ENCODE measurements at places on chromosomes 1 and 21.

- 0 out of 2 replicates have a peak, but pooled peaks cover 3% of the 10 kb centered on the region for H3K27me3 ChIP-seq
- H3K27ac ChIP-seq: no peak overlapping the region
- no peaks in the 10 kb centered on the region for H3K36me3 ChIP-seq
- DNase-seq: no peak
- no peak overlapping the region for H3K4me3 ChIP-seq
Measured at GRCh38 chr1:48688102-48688760, 88.5 kb downstream of the BEND5 start.

DNA sequence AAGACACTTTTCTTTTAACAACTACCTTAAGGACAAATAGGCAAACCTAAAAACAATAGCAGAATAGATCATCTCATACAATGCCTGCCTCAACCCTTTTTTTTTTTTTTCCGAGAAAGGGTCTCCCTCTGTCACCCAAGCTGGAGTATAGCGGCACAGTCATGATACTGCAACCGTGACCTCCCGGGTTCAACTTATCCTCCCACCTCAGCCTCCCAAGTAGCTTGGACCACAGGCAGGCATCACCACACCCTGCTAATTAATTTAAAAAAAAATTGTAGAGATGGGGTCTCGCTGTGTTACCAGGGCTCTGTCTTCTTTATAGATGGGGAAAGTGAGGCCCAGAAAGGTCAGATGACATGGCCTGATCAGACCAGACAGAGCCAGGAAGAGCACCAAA is 7.9 kb downstream of the SH3BGRL3 start:
- no peak for DNase-seq
- H3K27me3 ChIP-seq: no peaks in the 10 kb centered on the region
- no peak overlapping the region for H3K27ac ChIP-seq
- H3K36me3 ChIP-seq: peaks cover 19% of the 10 kb centered on the region
- no peak overlapping the region for H3K4me3 ChIP-seq

- DNase-seq: peak; percentile 20
- H3K27me3 ChIP-seq: no peaks in the 10 kb centered on the region
- no peak overlapping the region for H3K27ac ChIP-seq
- H3K36me3 ChIP-seq: no peaks in the 10 kb centered on the region
- no peak overlapping the region for H3K4me3 ChIP-seq
- no peaks in the 10 kb centered on the region for H3K4me1 ChIP-seq
Measured at GRCh38 chr1:107430540-107431228, 289.8 kb downstream of the NTNG1 start.

DNA sequence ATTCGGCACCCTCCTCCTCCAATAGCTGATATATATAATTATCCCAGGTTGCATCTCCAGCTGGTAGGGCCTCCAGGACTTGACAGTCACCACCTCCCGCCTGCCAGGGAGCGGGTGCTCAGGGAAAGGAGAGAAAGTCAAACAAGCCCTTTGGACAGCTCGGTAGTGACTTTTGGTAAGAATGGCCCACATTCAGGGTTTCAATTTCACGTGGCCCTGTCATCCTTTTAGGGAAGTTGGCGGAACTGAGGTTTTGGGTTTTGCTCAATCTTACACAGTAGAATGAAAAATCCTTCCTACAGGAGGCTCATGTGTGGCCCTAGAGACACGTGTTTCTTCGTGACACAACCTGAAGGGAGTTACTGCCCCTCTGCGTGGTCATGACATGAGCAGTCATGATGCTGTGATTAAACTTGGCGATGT is 44.2 kb downstream of the CAPN8 start:
- no peaks in the 10 kb centered on the region for H3K4me1 ChIP-seq
- no peaks in the 10 kb centered on the region for H3K27me3 ChIP-seq
- no peak for DNase-seq

DNA sequence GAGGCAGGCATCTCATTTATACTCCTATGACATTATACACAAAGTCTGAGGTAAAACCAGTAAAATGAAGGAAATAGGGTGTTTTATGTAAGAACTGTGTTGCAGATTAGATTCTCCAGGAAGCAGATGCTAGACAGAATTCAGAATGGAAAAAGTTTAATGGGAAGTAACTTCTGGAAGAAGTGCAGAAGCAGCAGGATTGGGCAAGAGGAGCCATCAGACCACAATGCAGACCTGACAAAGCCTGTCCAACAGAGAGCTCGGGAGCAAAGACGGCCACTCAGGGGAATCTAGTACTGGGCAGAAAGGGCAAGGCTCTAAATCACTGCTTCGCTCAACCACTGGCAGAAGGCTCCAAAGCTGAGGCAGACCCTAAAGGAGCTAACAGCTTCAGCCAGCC is 33.7 kb downstream of the FBXO42 start:
- no peaks in the 10 kb centered on the region for H3K4me1 ChIP-seq
- no peak overlapping the region for H3K27ac ChIP-seq
- H3K4me3 ChIP-seq: no peak overlapping the region
- H3K27me3 ChIP-seq: no peaks in the 10 kb centered on the region

DNA sequence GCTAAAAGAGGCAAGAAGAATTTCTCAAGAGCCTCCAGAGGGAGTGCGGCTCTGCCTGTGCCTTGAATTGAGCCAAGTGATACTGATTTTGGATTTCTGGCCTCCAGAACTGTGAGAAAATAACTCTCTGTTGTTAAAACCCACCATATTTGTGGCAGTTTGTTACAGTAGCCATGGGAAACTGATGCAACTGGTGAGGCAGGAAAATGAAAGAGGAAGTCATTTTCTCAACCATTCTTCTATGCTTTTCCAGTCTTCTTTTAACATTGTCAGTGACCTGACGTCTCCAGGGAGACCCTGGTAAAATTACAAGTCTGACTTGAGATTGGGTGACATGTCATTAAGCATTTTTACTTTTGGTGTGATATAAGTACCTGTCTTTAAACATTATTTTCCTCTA is 5.8 kb downstream of the OR6P1 start:
- no peaks in the 10 kb centered on the region for H3K36me3 ChIP-seq
- no peak overlapping the region for H3K4me3 ChIP-seq
- H3K27ac ChIP-seq: no peak overlapping the region
- no peaks in the 10 kb centered on the region for H3K27me3 ChIP-seq

GRCh38 chr1:39080831-39081270 is 54.7 kb downstream of the NDUFS5 start:
- no peaks in the 10 kb centered on the region for H3K36me3 ChIP-seq
- H3K27ac ChIP-seq: no peak overlapping the region
- no peak for DNase-seq
- H3K4me3 ChIP-seq: no peak overlapping the region
- peaks cover 7% of the 10 kb centered on the region for H3K4me1 ChIP-seq

DNA sequence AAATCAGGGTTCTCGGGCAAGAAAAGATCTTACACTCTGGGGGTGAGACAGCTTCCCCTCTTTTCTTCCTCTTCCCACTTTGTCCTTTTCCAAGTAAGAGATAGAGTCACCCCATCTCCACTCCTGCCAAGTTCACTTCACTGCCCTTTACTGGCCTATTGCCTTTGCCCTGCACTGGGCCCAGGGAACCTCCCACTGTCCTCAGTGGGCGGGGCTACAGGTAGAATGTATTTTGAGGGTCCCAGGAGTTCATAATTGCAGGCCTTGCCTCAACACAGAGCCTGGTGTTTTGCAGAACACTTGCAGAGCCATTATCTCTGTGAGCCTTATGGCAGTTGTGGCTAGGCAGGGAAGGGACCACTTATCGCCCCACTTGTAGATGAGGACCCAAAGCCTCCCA is 3.3 kb downstream of the AMPD2 start:
- peaks cover 19% of the 10 kb centered on the region for H3K4me1 ChIP-seq
- H3K27ac ChIP-seq: no peak overlapping the region
- peaks cover 21% of the 10 kb centered on the region for H3K36me3 ChIP-seq
- no peaks in the 10 kb centered on the region for H3K27me3 ChIP-seq
- DNase-seq: no peak
- H3K4me3 ChIP-seq: no peak overlapping the region

DNA sequence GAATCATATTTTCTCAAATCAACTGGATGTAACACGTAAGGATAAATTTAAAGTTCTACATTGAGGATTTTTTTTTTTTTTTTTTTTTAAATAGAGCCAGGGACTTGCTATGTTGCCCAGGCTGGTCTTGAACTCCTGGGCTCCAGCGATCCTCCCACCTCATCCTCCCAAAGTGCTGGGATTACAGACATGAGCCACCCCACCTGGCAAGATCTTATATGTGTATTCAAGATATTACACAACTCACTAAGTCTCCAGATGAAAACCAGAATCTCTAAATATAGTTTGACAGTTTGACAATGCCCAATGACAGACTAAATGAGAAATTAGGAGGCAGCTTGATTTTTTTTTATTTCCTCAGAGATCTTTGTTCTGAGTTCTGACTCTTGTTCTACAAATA is 6.8 kb downstream of the YY1AP1 start:
- peaks cover 80% of the 10 kb centered on the region for H3K36me3 ChIP-seq
- no peak overlapping the region for H3K27ac ChIP-seq

DNA sequence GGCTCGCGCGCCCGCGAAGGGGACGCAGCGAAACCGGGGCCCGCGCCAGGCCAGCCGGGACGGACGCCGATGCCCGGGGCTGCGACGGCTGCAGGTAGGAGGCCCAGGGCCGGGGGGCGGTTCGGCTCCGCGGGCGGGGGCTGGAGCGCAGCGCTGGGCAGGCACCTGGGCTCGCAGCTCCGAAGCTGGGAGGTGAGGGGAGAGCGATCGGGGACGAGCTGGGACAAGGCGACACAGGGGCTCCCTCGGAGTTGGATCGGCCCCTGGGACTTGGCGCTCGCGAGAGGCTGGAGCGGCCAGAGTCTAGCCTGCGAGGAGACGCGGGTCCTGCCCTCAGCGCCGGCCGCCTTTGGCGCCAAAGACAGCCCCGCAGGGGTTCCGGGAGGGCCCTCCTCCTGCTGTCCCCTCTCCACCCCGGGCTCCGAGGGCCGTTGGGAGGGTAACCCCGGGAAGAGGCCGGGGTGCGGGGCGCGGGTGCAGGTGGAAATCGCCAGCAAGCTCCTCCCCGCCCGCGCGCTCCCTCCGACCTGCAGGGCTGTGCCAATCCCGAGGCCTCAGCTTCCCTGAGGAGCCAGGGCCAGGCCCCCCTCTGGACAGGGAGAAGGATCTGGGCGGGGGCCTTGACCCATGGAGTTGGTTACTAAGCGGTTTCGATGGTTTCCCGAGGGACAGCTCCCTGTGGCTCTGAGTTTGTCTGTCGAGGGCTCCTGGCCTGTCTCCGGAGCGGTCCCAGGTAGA is 401 bp downstream of the TP73 start:
- H3K4me1 ChIP-seq: peaks cover 14% of the 10 kb centered on the region
- no peak for DNase-seq
- H3K36me3 ChIP-seq: no peaks in the 10 kb centered on the region
- no peak overlapping the region for H3K27ac ChIP-seq
- H3K4me3 ChIP-seq: peak overlapping the region; percentile 52

DNA sequence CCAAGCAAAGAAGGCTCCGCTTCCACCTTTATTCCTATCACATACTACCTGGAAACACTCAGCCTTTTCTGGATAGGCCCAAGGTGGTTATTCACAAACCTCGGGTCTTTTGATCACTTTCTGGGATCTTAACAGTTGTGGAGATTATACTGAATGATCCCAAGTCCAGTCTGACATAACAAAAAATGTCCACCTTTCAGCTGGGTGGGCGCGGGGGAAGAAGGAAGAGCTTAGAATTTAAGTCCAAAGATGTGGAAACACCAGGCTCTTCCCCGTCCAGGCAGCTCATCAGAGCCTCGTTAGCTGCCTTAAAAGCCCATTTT is 338 bp upstream of the C1orf53 start:
- DNase-seq: no peak
- H3K27me3 ChIP-seq: no peaks in the 10 kb centered on the region

- DNase-seq: no peak
- H3K36me3 ChIP-seq: no peaks in the 10 kb centered on the region
- H3K4me3 ChIP-seq: no peak overlapping the region
- no peaks in the 10 kb centered on the region for H3K4me1 ChIP-seq
Measured at GRCh38 chr1:181206979-181207790, 118.7 kb downstream of the IER5 start.

DNA sequence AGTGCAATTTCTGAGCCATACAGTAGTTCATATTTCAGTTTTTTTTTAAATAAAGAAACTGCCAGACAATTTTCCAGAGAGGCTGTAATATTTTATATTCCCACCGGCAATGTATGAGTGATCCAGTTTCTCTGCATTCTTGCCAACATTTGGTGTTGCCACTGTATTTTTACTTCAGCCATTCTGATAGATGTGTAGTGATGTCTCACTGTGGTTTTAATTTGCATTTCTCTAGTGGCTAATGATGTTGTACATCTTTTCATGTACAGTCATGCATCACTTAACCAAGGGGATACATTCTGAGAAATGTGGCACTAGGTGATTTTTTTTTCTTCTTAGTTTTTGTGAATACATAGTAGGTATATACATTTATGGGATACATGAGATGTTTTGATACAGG is 99.6 kb downstream of the CENPF start:
- H3K36me3 ChIP-seq: no peaks in the 10 kb centered on the region
- DNase-seq: no peak
- H3K4me1 ChIP-seq: no peaks in the 10 kb centered on the region
- H3K27ac ChIP-seq: no peak overlapping the region
- H3K27me3 ChIP-seq: no peaks in the 10 kb centered on the region
- no peak overlapping the region for H3K4me3 ChIP-seq

- no peak for DNase-seq
- 0 out of 2 replicates have a peak, but pooled peaks cover 6% of the 10 kb centered on the region for H3K27me3 ChIP-seq
- H3K27ac ChIP-seq: no peak overlapping the region
- H3K4me1 ChIP-seq: no peaks in the 10 kb centered on the region
- H3K4me3 ChIP-seq: no peak overlapping the region
Measured at GRCh38 chr1:7584157-7584556, 186.9 kb upstream of the VAMP3 start.

DNA sequence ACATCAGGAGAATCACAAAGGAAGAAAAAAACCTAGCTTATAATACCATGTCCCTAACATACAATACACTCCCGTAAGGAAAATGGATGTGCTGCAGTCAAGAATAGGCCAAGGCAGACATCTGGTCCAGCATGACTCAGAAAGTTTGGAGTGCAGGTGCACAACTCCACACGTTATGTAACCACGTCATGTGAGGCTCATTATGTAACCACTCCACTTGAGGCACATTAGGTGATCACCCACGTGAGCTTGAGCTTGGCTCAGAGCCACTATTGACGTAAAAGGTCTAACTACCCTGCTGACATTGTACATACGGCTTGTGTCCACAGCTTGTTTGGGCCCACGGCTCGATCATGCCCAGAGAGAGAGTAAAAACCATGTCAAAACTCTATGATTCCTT is 99.8 kb upstream of the C1orf21 start:
- no peak for DNase-seq
- no peak overlapping the region for H3K4me3 ChIP-seq
- H3K4me1 ChIP-seq: peaks cover 2% of the 10 kb centered on the region

DNA sequence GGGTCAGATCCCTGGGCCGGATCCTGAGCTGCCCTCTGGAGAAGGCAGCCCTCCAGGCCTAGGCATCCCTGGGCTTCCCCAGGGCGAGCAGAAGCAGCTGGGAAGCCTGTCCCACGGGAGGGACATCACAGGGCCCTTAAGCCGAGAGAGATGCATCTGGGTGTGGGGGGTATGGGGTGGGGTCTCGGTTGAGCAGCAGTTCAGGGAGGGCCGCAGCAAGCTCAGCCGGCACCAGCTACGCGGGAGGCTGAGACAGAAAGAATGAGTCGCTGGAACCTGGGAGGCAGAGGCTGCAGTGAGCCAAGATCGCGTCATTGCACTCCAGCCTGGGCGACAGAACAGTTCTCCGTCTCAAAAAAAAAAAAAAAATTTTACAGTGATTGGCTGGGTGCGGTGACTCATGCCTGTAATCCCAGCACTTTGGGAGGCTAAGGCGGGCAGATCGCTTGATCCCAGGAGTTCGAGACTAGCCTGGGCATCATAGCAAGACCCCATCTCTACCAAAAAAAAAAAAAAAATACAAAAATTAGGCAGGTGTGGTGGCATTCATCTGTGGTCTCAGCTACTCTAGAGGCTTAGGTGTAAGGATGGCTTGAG is 37.7 kb downstream of the RRP1 start:
- no peak overlapping the region for H3K4me3 ChIP-seq
- peaks cover 71% of the 10 kb centered on the region for H3K4me1 ChIP-seq
- peak; percentile 89 for DNase-seq
- H3K27ac ChIP-seq: peak overlapping the region; percentile 83
- H3K36me3 ChIP-seq: no peaks in the 10 kb centered on the region
